Tracheal epithelial cell (primary cell): ENCODE measurements at places on chromosomes 1 and 21. TPM values are rescaled to one million over a fixed set of nuclear protein-coding genes. Genes with fewer than 3 reads are reported as not detected.

Gene LCE1C
- total RNA-seq, result 0.24 and 1.3 TPM in 2 replicates

Gene DHDDS
- 28.9 and 29.8 TPM in 2 replicates for total RNA-seq

Gene LINGO4
- total RNA-seq, result not detected in 2 replicates

Gene FAM110D
- total RNA-seq, result under 0.01 TPM in 1 of 2 replicates, not detected in the other

Gene NIBAN1
- 41.2 and 87.8 TPM in 2 replicates for total RNA-seq

Gene MYCL
- 7.0 and 20.5 TPM in 2 replicates for total RNA-seq

Gene TNFAIP8L2
- not detected in 2 replicates for total RNA-seq

Gene OR2G6
- not detected in 2 replicates for total RNA-seq

Gene PPIAL4G
- total RNA-seq, result not detected in 2 replicates

Gene LCE1A
- total RNA-seq, result not detected in 2 replicates

Gene CA6
- total RNA-seq, result not detected in 2 replicates

Gene GBP2
- total RNA-seq, result 1.3 and 22.7 TPM in 2 replicates

Gene ELAPOR1
- total RNA-seq, result under 0.01 and 0.24 TPM in 2 replicates
